ENCODE measurements at places on chromosomes 12 and 14. TPM values are rescaled to one million over a fixed set of nuclear protein-coding genes. Genes with fewer than 3 reads are reported as not detected.

- DNase-seq, result no peak
These were observed 84.8 kb downstream of the DPF3 start for GRCh38 chr14:72809063-72809462.

DNA sequence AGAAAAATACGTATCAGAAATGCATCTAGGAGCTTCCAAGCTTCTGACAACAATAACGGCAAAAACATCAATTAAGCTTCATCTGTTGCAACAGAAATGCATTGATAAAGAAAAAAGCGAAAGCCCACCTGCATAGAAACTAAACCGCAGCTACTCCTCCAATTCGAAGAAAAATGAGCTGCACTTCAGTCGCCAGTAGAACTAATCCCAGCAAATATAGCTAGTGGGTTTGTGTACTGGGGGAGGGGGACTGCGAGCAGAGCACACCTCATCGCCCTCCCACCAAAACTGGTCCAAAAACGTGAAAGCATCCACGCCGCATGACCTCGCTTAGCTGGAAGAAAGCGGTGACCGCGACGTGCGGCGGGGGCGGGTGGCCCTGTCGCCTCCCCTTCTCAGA, 1.2 kb downstream of the SLC35F4 start:
- DNase-seq, result no peak

DNA sequence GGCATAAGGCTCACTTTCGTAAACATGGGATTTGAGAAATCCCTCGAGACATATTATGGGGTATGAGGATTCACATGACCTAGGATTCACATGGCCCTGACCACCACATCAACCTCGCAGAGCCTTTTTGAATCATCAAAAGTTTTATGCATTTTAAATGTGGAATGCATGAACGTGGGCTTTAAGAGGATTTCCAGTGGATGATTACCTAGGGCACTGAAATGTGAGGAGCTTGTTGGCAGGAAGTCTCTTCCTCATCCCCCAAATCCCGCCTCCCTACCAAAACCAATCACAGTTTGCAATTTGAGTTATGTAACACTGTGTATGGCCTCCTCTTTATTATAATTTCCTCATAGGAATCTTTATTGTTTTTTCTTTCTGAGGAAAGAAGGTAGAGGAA, 659.6 kb upstream of the TBX3 start:
- no peak for DNase-seq

DNA sequence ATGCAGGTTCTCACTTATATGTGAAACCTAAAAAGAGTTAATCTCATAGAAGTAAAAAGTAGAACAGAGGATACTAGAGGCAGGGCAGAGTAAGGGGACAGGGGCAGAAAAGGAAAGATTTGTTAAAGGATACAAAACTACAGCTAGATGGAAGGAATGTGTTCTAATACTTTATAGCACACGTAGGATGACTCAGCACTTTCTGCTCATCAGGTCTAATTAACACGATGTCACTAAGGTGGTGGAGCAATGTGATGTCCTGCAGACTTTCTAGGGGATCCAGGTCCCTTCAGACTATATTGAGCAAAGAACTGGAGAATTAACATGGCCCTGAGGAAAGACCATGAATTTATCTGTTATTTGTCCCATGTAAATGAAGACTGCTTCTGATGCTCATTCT, 80.8 kb upstream of the CMKLR1 start:
- no peak for DNase-seq

Gene RGS6
- 2.0 TPM for total RNA-seq

Gene MYO1H
- not detected for total RNA-seq

DNA sequence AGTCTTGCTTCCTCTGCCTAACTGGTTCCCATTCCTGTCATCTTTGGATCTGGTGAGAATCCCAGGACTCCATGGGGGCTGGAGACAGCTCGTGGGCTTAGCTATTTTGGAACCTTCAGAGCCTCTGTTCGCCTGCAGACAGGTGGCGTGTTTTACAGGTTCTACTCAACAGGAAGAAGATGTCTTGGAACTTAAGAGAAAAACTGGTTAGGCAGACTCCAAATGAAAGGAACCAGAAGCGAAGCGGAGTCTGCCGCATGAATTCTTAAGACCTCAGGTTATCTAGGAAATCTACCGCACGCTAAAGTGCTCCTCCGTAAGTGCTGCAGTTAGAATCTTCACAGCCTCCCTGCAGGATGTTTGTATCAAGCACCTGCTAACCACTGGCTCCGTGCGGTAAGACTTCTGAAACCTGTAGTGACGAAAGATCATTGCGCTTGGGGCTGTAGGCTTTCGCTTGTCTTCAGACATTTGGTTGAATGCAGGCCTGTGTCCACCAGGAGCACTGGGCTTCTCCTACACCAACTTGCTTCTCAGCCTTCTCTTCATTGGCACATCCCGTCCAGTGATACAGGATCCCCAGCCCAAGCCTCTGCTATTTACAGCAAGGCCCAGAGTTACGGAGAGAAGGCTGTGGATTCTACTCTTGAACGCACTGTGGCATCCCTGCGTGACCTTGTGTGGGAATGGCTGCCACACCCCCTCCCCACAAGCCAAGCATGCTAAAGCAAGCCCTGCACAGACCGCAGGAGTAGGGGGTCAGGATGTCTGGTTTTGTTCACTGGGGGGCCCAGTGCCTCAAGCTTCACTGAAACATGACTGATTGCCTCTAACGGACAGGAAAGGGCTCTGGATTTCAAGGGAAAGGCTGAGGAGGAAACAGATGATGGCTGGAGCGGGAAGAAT, 35.0 kb downstream of the ACADS start:
- peak; percentile 77 for DNase-seq

Gene LGR5
- 2.7 TPM for total RNA-seq

- no peak for DNase-seq
These were observed 332.6 kb downstream of the GLT1D1 start for GRCh38 chr12:129185855-129186254.

DNA sequence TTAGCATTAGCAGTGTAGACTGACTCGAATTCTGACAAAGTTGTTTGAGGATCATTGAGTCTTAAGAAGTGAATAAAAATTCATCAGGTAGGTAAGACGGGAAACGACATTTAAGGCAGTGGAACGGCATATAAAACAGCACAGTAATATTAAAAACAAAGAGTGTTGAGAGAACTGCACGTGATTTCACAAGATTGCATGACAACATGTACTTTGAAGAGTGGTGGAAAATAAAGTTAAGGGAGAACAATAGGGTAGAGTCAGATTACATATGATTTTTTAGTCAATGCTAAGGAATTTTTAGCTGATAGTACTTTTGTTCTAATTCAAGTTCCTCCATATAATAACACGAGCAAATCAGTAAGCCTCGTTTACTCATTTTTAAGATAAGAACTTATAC, 115.4 kb downstream of the SOX5 start:
- DNase-seq, result no peak

- no peak for DNase-seq
These were observed 2.3 kb upstream of the C14orf39 start for GRCh38 chr14:60488175-60488574.

Gene KIF26A
- total RNA-seq, result 2.7 TPM

Gene SIRT4
- not detected for total RNA-seq

GRCh38 chr14:22556021-22556989, 32.7 kb downstream of the DAD1 start:
- no peak for DNase-seq

Gene ZC3H14
- 58.4 TPM for total RNA-seq

DNA sequence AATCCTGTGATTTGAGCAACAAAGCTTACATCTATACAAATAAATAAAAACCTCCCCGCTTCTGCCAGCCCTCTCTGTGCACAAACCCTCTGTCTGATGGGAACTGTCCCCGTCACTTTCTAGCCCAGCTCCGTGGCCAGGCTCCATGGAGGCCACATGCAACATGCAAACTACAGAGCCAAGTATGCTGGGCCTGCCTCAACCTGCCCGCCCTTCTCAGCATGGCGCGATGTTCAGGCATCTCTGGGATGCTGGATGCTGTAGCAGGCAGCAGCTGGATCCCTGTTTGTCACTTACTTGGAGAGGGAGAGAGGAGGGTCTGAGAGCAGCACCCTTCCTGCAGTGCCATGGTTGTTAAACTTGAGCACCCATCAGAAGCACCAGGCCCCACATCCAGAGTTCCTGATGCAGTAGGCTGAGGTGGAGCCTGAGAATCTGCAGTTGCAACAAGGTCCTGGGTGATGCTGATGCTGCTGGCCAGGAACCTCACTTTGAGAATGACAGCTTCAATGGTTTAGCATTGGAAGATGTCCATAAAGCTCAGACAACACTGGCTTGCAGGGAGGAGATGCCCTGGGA, 32.4 kb downstream of the CLMN start:
- DNase-seq, result no peak

GRCh38 chr14:62943202-62943601, 102.1 kb downstream of the KCNH5 start:
- no peak for DNase-seq

Gene RESF1
- total RNA-seq, result 76.1 TPM

Gene OLR1
- not detected for total RNA-seq

Gene TDRD9
- 0.74 TPM for total RNA-seq

Gene CLEC4E
- not detected for total RNA-seq

Gene CCDC177
- total RNA-seq, result not detected

DNA sequence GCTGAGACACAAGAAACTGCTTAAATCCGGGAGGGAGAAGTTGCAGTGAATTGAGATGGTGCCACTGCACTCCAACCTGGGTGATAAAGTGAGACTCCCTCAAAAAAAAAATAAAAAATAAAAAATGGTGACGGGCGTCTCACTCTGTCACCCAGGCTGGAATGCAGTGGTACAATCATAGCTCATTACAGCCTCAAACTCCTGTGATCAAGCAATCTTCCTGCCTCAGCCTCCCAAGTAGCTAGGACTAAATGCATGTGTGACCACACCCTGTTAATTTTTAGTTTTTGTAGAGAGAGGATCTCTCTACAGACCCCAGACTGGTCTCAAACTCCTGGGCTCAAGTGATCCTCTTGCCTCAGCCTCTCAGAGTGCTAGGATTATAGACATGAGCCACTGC, 9.1 kb downstream of the SNX6 start:
- DNase-seq, result no peak

Gene PGF
- 8.3 TPM for total RNA-seq

DNA sequence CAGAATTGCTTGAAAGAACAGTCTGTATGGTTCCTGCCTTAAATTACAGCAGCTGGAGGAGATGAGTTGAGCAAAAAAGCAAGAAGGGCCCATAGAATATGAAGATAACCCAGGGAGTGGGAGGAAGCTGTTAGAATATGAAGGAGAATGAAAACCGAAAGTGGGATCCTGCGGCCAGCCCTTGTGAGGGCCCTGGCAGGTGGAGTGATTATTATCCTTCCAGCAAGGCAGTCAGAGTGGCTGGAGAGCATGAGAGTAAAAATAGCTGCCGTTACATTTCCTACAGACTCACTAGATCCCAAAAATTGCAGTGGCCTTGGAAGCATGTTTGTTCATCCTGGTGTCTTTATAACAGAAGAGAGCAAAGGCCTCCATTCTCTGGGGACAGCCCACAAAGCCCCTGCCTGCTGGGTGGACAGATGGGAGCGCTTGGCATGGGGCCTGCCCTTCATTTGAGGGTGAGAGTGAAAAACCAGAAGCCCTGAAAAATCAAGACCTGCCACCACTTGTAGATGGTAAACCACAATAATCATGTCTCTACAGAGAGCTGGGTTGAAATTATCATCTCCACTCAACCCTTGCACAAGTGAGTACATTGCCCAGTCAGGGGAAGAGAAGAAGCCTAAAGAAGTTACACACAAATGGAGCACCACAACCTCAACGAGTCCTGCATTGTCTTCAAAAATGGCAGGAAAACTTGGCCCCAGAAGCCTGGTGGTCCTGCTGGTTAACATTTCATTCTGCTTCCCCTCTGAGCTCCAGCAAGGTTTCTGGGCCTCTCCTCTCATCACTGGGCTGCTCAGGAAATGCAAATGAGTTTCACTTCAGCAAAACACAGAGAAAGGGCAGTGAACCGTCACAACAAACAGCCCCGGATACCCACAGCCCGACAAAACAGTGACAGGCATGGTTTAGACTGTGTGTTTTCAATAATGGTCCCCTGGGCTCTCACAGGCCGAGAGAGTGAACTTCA, 20.5 kb downstream of the ZDHHC22 start:
- no peak for DNase-seq

GRCh38 chr12:129753586-129753985, 150.2 kb downstream of the TMEM132D start:
- no peak for DNase-seq

Gene FAIM2
- total RNA-seq, result 19.4 TPM

Gene KLC1
- total RNA-seq, result 322 TPM

GRCh38 chr14:94396628-94397225, 8.3 kb upstream of the SERPINA1 start:
- DNase-seq, result no peak

Gene AEBP2
- 67.5 TPM for total RNA-seq

Gene MYF6
- not detected for total RNA-seq

DNA sequence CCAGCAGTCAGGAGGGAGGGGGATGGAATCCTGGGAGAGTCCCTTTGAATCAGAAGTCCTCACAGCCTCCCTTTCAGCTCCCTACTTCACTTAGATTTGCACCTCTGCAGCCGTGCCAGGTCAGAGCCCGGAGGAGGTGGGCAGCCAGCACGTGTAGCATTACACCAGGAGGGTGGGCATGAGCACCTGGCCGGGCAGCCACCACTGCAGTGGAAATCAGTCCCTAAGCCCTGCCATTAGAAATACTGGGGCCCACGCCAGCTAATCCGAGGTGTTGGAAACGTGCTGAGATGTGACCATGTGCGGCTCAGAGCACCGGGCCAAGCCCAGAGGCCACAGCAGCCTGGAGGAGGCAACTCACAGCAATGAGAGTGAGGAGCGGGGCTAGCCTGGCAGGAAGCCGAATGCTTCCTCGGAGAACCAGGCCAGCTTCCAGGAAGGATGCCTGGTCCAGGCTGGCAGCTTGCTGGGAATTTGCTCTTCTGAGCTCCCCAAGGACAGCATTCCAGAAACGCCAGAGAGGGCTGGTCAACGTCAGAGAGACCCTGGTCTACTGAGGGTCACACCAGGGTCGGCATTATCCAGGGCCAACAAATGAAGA, 9.4 kb upstream of the CACNA2D4 start:
- peak; percentile 52 for DNase-seq

Gene POTEM
- not detected for total RNA-seq

GRCh38 chr12:124130691-124131591, 157.9 kb downstream of the ZNF664 start:
- no peak for DNase-seq

DNA sequence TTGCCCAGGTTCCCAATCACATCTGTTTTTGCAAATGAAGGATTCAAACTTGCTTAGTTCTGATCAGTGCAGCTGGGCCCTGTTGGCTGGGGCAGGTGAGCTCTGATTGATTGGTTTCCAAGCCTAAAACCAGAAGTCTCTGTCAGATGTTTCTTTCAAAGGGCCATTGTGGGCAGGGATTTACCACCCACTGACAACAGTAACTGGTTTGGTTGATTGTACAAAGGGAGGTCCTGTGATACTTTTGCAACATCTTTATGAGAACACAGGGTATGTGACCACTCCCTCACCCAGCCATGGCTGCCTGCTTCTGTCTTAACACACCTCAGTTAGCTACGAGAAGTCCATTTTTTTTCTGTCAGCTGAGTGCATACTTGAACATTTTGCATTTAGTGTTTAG, 184.1 kb downstream of the FLRT2 start:
- no peak for DNase-seq

GRCh38 chr14:101884934-101885576, 79.3 kb upstream of the DYNC1H1 start:
- no peak for DNase-seq

- no peak for DNase-seq
These were observed 1.4 kb upstream of the HMGA2 start for GRCh38 chr12:65822732-65823512.

Gene TUBA1A
- 236 TPM for total RNA-seq

Data from vagina (tissue), 2 donors.